ENCODE measurements at places on chromosomes 3 and 15. TPM values are rescaled to one million over a fixed set of nuclear protein-coding genes. Genes with fewer than 3 reads are reported as not detected.
A peak's percentile ranks its signal among the peaks of the same experiment; 100 is the strongest.

DNA sequence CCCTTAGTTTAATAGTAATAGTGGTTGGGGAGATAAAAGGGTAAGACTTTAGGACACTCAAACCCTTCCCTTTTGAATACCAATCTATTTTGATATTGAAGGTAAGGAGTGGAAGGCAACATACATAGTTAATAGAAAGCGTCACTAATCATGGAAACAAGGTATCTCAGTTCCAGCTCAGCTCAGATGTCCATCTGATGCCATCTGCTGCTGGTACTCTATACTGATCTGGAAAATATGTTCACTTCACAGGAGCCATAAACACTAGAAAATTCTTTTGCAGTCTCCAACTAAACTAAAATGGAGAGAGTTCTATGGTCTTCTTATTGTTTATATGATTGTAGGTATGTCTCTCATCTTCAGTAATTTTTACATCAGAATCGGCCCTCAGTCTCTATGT lies 1777.1 kb downstream of the OTOL1 start:
- DNase-seq: no peak

DNA sequence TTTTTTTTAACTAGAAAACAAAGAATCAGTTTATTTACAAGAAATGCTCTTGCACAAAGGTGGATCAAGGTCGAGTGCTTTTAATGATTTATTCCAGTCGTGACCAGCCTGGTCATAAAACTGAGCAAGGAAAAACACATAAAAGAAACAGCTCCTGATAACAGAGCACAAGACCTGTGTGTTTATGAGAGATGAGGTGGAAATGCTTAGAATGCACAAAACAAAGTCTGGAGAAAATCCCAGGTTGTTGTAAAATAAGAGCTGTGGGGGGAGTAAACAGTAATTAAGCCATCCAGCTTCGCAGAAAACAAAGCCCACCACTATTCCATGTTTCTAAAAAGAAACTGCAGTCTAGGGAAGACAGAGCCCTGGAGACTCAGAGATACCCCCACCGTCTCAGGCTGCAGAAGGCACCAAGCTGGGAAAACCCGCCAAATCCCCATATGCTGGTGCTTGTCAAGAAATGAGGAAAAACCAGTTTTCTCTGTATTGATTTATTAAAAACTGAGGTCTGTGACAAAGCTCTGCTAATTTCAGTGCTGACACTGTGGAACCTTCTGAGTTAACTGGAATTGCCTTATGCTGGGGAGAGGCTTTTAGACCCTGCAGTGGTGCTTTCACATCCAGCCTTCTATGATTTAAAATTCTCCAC lies 139.3 kb downstream of the ADAMTS17 start:
- DNase-seq: no peak

The CLRN1 gene
- total RNA-seq: not detected

The CHRNB4 gene
- not detected for total RNA-seq

- DNase-seq: peak; percentile 27
These were observed 201.1 kb upstream of the RGMA start for GRCh38 chr15:93289941-93290617.

GRCh38 chr3:64342940-64343688 lies 117.8 kb upstream of the PRICKLE2 start:
- DNase-seq: no peak

DNA sequence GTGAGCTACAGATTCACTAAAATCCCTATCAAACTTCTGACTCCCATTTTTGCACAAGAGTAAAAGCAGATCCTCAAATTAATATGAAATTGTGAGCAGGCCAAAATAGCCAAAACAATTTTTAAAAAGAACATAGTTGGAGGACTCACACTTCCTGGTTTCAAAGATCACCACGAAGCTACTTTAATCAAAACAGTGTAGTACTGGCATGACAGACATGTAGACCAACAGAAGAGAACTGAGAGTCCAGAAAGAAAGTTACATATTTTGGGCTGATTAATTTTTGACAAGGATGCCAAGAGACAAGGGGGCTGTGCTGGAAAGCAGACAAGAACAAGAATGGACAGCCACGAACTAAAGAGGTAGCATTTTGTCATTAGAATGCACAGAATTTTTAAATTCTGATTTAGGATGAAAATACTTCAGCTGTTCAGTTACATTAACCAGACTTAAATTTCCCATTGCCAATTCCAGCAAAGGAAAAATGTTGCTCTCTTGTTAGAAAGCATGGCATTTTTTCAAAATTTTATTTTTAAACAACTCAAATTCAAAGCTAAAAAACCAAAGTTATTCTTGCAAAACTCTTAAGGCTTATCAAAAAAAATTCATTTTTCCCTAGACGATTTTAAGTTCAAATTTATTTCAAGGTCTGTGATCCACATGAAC lies 14.0 kb downstream of the RYK start:
- no peak for DNase-seq

DNA sequence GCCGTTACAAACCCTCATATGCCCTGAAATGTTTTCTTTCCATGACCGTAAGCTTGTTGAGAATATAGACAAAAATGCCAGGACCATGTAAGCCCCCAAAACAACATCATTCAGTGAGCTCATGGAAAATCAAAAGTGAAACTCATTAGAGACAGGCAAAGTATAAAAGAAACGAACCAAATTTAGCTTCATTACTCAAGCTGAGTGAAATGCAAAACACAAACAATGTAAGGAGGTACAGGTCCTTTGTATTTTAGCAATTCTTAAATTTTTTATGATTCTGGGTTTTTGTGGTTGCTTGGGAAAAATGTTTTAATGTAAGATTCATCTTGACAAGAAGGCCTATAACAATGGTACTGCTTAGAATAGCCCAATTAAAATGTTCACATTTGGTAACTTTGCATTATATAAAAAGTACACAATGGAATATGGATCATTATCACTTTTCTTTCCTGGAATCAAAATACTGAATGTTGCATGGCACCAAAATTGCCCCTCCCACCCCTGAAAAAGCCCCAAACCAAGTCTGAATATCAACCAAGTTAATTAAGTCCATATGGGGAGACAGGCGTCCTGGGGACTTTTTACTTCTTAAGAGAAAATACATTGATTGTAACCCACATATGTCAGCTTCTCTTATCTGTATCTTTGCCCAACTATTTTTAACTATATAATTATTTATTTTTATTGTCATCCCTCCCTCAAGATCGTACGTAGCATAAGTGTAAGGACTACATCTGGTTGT lies 247.7 kb upstream of the CDIN1 start:
- no peak for DNase-seq

The TRIM71 gene
- 0.09 TPM for total RNA-seq

DNA sequence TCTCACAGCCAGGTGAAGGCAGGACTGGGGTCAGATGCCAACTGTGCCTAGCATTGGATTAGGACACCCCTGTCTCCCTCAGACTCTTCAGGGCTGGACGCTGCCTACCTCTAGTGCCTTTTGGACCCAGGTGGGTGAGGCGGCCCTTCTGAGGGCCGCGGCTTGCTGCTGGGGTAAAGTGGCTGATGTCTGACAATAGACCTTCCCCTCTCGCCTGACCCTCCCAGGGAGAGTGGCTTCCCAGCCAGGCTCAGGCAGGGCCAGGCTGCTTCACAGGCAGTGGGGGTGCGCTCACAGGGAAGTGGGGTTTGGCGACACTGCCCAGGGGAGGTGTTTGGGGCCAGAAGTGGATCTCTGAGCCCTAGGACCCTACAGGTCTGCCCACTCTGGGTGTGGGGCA lies 43.3 kb upstream of the C15orf39 start:
- no peak for DNase-seq

DNA sequence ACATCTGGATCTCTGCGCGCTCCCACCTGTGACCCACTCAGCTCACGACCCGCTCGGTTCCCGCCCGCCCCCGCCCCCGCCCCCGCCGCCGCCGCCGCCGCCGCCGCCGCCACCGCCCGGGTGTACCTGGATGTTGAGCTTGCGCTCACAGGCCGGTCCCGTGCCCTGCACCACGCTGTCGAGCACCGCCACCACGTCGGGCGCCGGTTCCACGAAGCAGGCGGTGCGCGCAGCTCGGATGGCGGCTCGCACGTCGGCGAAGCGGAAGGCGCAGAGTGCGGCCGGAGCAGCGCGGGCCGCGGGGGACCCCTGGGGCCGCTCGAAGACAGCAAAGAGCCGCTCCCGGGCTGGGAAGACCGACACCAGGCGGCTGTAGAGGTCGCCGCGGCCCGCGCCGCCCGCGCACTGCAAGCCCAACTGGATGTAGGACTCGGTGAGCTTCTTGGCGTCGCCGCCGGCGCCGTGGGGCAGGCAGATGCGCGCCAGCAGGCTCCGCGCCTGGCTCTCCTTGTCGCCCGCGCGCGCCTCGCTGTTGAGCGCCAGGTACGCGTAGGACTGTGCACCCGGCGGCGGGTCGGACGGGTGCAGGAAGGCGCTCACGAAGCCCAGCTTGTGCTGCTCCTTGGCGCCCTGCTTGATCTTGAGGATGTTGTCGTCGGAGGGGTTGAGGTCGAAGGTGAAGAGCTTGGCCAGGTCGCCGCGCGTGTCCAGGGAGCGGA lies 1.1 kb downstream of the PLXND1 start:
- DNase-seq: peak; percentile 47

DNA sequence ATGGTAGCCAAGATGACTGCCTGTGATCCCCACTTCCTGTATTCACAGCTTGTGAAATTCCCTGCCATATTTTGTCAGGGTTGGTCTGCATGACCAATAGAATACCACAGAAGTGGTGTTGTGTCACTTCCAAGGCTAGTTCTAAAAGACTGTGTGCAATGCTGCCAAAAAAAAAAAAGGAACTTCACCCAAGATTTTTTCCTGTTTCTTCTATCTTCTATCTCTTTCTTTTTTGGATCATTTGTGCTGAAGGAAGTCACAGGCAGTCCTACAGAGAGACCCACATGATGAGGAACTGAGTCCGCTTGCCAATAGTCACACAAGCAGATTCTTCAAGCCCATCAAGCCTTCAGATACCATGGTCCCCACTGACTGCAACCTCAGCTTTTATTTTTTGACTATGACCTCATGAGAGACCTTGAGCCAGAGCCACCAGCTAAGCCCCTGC lies 18.1 kb upstream of the RAF1 start:
- DNase-seq: no peak

The CKMT1B gene
- not detected for total RNA-seq

The FSTL1 gene
- 1.3 TPM for total RNA-seq

All from activated CD8-positive, alpha-beta memory T cell treated with anti-CD3 and anti-CD28 coated beads, Interleukin-2, amount 10 ng/mL, durations not matched to agents 7 days and 5 days (primary cell).